Brain pericyte (primary cell): ENCODE measurements at places on chromosomes 4 and X.

GRCh38 chr4:100545427-100545826 lies 27.6 kb upstream of the EMCN start:
- DNase-seq: no peak

GRCh38 chr4:187357821-187358220 lies 634.2 kb upstream of the FAT1 start:
- no peak for DNase-seq

DNA sequence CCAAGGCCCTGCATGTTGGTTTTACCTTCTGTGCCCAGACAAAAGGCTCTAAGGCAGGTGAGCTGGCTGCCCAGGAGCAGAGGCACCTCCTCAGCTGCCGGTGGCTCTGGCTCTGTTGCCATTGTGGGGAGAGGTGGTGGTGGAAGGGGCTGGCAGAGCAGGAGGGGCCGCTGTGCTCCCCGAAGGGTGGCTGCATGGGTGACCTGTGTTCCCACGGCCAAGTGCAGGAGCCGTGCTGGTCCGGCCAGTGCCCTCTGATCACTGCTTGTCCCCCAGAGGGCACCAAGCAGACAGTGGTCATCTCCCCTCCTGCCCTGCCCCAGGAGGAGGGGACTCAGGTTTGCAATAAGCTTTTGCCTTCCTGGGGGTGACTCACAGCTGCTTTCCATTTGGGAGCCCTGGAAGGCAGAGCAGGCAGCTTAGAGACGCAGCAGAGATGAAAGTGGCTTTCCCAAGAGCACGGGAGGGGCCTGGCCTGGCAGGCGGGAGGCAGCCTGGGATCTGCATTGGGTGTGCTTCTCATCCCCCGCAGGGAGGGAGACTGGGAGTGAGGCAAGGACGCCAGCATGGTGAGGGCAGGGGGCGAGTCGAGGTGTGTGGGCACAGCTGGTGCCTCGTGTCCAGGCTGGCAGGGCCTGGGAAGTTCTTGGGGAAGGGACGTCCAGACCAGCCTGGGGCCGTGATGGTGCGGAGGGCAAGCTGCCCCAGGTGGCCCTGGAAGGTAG lies 28.7 kb downstream of the DOK7 start:
- DNase-seq: no peak

DNA sequence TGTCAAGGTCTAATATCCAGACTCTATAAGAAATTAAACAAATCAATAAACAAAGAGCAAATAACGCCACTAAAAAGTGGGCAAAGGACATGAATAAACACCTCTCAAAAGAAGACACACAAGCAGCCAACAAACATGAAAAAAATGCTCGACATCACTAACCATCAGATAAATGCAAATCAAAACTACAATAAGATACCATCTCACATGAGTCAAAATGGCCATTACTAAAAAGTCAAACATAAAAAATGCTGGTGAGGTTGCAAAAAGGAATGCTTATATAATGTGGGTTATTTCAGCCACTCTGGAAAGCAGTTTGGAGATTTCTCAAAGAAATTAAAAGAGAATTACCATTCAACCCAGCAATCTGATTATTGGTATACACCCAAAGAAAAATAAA lies 481.1 kb downstream of the STPG2 start:
- DNase-seq: no peak

DNA sequence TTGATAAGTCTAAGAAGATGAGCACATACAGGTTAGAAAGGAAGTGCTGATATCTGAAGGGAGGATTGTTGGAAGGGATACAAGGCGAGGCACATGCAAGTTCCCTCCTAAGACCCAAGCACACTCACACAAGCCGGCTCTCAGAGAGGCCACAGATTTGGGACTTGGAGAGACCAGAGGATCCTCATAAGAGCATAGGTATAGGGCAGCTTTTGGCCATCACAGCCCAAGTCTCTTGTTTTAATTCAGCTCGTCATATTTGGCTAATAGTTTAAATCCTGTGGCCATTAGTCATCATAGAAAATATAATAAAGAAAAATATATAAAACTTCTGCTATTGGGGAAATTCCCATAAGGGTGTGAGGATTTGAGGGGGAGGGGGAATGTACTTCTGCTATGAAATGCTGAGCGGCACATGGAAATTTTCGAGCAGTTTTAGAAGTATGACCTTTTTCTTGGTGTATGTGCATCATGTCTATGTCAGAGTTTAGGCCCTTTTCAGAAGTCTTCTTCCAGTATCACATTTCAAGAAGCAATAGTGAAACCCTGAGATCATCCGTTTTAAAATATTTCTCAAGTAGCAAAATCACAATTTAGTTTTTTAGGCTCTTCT lies 97.7 kb downstream of the NFKB1 start:
- no peak for DNase-seq

GRCh38 chr4:25842229-25842845 lies 20.5 kb downstream of the SEL1L3 start:
- DNase-seq: no peak

GRCh38 chrX:19792412-19792811 lies 95.0 kb downstream of the SH3KBP1 start:
- DNase-seq: no peak

DNA sequence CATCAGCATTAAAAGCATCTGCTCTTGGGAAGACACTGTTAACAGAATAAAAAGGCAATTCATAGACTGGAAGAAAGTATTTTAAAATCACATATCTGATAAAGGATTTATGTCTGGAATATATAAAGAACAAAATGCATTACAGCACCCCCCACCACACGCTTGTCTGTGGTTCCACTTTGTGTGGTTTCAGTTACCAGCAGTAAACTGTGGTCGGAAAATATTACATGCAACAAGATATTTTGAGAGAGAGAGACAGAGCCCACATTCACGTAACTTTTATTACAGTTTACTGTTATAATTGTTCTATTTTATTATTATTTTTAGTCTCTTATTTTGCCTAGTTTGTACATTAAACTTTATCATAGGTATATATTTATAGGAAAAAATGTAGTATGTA lies 21.2 kb upstream of the PDE6B start:
- no peak for DNase-seq

DNA sequence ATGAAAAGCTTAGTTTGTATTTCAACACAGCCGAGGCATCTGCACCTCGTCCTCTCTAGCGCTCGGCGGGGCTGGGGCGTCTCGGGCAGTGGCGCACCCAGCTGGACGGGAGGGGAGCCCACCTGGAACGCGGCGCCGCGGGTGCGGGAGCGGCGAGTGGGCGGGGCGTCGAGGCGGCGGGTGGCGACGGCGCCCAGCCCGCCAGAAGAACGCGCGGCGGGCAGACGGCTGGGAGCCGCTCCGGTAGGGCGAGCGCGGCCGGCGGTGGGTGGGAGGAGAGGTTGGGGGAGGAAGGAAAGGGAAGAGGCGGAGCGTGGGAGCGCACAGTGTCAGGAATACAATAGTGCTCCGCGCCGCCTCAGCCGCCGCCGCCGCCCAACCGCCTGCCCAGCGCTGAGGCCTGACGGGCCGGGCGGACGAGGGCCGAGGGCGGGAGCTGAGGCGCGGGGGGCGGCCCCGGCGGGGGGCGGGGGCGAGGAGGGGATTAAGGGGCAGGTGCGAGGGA lies at the start of gene JADE3:
TSS of gene JADE3 (plus strand) at position 324 of the 505 bp plus-strand sequence. CDS start 72,474 bp downstream, outside the sequence.
- no peak for DNase-seq

DNA sequence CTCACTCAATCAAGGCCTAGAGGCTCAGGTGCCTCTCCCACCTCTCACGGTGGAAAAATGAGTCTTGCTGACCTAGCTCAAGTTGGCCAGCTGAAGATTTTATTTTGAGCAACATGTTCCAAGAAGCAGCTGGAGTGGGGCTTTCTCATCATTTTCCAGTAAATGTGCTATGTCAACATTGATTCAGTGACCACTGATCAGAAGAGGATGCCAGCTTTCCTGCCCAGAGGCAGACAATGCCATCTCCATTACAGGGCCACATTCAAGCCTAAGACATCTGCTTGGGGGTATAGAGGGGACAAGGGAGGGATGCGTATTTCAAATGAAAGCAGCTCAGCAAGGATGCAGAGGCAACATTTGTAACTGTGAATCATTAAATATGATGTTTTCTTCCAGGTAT lies 3.0 kb downstream of the MEPE start:
- DNase-seq: no peak

- no peak for DNase-seq
These were observed 73.4 kb downstream of the CLCN4 start for GRCh38 chrX:10230222-10230621.

DNA sequence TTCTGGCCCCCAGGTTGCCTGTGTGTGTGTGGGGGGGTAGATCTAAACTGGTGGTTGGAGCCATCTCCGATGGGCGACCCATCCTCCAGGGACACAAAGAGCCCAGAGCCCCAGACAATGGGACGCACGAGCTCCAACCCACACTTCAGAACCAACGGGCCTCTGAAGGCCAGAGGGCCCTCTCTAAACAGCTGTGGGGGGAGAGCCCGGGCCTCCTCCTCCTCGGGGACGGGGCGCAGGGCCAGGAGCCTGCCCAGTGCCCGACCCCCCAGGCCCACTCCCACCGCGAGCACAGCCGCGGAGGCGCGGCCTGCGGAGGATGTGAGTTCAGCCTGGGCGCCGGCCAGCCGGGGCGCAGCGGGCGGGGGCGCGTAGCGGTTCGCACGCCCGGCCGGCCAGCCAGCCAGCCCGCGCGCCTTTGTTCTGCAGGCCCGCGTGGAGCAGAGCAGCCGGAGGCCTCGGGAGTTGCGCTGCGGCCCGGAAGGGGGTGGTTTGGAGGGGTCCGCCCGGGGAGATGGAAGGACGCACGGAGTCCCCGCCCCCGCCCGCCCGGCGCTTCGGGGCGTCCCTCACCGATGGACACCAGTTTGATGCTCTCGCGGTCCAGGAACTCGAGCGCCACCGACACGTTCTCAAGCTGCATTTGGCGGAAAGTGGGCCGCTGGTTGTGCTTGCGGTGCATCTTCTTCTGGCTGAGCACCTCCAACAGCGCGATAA lies 4.0 kb downstream of the FLNA start:
- no peak for DNase-seq

- DNase-seq: no peak
These were observed 17.1 kb upstream of the PAGE2B start for GRCh38 chrX:55057675-55058249.

DNA sequence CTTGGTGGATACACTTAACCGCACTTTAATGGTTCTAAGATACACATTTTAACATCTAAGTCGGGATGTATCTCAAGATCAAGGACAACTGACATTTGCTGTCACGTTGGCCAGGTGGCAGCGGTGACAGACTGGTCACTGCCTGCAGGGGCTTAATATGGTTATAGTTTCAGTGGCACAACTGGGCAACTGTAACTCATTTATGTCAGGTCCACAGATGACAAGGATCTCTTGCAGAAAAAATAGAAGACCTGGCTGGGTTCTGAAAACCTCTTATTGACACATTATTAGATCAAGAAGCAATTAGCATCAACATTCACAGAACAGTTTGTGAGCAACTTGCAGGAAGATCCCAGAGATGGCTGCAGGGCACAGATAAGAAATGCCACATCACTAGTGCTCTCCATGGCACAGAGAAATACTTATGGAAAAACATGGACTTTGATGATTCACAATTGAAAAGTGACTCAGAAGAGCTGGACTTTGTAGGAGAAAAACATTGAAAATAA lies 99.6 kb upstream of the SORBS2 start:
- DNase-seq: no peak

DNA sequence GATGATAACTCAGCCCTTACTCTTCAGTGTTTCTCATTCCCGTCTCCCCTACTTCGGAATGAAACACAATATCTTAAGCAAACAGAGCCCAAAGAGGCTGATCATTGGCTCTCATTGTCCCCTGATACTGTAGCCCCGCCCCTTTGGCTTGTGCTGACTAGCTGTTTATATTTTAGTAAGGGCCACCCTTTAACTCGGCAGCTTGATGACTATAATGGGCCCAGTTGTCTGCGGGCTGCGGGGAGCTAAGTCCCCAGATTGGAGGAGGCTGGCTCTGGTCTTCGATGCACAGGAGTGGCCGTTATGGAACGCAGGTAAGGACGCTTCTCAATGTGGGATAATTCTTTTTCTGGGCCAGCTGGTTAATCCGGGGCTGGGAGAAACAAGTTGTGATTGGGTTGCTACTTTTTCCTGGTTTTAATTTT lies at the start of gene TRIM2:
TSS of gene TRIM2 (plus strand) at position 197 of the 425 bp plus-strand sequence. CDS start at position 285, 88 bp downstream.
- DNase-seq: no peak

DNA sequence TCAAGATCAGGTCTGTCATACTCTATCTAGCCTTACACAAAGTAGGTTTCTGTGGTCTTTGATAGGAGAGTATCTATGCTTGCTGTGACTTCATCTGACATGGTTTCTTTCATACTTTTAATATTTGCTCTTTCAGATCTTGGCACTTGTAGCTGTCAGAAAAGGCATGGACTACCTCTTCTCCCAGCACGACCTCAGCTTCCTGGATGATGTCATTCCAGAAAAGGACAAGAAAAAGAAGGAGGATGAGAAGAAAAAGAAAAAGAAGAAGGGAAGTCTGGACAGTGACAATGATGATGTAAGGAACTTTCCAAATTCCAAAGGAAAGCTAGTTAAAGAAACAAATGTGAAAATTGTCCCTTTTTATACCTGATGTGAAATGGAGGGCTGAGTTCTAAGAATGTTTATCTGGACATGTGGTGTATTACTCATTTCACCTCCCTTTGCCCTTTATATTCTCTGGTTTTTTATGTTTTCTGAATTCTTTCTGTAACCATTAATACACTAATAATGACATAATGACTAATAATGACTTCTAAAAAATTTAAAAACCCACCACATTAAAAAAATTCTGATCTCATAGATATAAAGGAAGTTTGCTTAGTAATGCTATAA lies 221.2 kb downstream of the SLC4A4 start:
- DNase-seq: no peak

- DNase-seq: no peak
These were observed 133.1 kb downstream of the AKAP4 start for GRCh38 chrX:50067435-50068284.

DNA sequence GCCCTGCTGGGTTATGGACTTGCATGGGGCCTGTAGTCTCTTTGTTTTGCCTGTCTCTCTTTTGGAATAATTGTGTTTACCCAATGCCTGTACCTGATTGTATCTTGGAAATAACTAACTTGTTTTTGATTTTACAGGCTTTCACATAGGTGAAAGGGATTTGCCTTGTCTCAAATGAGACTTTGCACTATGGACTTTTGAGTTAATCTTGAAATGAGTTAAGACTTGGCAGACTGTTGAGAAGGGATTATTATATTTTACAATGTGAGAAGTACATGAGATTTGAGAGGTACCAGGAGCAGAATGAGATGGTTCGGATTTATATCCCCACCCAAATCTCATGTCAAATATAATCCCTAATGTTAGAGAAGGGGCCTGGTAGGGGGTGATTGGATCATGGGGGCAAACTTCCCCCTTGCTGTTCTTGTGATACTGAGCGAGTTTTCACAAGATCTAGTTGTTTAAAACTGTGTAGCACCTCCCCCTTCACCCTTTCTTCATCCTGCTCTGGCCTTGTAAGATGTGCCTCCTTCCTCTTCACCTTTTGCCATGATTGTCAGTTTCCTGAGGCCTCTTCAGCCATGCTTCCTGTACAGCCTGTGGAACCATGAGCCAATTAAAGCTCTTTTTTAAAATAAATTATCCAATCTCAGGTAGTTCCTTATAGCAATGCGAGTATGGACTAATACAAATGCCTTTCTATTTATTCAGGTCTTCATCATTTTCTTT lies 102.3 kb downstream of the MSN start:
- DNase-seq: no peak

GRCh38 chrX:123740536-123740935 lies 7.7 kb upstream of the THOC2 start:
- DNase-seq: no peak

GRCh38 chr4:43457866-43458265 lies 565.4 kb downstream of the GRXCR1 start:
- no peak for DNase-seq
